Right lobe of liver (tissue), 6 donors: ENCODE measurements at places on chromosomes 6 and 20. TPM values are rescaled to one million over a fixed set of nuclear protein-coding genes. Genes with fewer than 3 reads are reported as not detected.

The HS3ST5 gene
- not detected for total RNA-seq

DNA sequence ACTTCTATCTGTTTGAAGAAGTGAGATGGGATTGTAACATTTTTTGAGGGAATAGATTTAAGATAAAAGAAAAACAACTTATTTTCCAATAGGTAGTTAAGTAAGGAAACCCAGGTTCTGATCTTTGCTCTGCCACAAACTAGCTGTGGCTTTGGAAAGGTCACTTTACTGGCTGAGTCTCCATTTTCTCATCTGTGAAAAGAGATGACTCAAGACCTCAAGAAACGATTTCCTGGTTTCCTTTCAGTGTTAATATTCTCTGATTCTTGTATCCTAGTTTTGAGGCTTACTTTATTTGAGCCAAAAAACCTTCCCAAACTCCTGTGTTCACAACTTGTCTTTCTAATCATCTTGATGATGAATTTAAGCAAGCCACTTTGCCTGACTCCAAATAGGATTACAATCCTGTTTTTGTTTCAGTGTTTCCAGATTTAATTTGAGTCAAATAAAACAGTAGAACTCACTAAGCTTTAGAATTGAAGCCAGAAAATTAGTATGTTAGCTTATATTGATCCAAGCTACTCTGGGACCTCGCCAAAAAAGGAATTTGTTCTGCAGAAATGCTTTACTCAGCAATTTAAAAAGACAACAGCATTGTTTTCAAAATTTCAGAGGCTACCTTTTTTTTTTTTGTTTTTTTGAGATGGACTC lies 51.1 kb downstream of the ENPP1 start:
- H3K27me3 ChIP-seq, result no peaks in the 10 kb centered on the region
- peaks cover 62% of the 10 kb centered on the region for H3K36me3 ChIP-seq
- no peak for DNase-seq

DNA sequence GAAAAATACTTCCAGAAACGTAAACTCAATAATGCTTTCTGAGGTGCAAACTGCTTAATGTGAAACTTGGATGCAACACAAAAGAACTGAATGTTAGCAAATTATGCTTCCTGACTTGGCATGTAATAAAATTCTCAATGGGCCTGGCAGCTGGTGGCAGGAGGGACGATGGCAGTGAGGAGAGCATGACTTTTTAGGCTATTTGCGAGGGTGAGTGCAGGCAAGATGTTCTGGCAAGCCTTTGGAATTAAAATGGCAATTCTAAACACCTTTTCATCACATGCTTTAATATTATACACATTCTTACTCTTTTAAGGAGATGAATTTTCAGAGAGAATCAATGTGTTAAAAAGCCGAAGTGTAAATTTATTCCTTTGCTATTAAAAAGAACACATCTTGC lies 224.8 kb upstream of the CDH4 start:
- DNase-seq, result no peak
- no peaks in the 10 kb centered on the region for H3K27me3 ChIP-seq
- H3K36me3 ChIP-seq, result no peaks in the 10 kb centered on the region
- H3K27ac ChIP-seq, result no peak overlapping the region

DNA sequence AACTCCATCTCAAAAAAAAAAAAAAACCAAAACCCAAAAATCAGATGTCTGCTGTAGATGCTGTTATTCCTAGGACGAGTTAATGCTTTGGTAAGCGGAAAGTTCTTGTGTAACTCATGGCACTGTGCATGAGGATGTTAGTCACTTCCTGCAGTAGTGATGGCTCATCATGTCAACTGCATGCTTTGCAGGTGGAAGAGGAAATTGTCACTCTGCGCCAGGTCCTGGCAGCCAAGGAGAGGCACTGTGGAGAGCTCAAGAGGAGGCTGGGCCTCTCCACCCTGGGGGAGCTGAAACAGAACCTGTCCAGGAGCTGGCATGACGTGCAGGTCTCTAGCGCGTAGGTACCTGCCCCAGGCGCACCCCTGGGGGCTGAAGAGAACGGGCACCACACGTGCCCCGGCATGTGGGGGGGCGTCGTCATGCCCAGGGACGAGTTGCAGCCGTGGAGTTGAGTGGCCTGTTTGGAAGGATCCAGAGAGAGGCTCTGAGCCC lies 8.5 kb downstream of the TPD52L2 start:
- no peak overlapping the region for H3K4me3 ChIP-seq
- H3K27ac ChIP-seq, result no peak overlapping the region
- peak; percentile 74 for DNase-seq
- H3K27me3 ChIP-seq, result no peaks in the 10 kb centered on the region

GRCh38 chr6:133399426-133399825 lies 158.3 kb downstream of the EYA4 start:
- H3K27ac ChIP-seq, result no peak overlapping the region
- no peak for DNase-seq
- no peak overlapping the region for H3K4me3 ChIP-seq
- H3K4me1 ChIP-seq, result no peaks in the 10 kb centered on the region
- no peaks in the 10 kb centered on the region for H3K27me3 ChIP-seq
